GOT3 (cell line): ENCODE measurements at places on chromosomes 1 and 21.

DNA sequence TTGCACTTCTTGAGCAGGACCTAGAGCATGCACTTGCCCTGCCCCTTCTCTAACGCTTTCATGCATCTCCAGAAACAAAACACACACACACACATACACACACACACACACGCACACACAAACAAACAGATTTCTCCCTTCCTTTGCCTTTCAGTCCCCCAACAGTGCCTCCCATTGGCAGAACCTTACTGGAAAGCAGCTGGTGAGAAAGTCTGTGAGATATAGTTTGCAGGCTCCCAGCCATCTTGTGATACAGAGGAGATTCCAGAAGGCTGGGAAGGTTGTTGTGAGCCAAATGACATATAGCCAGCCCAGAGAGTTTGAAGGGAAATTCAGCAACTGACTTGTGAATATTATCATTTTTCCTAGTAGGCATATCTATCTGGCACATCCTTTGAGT is 35.9 kb upstream of the ZRANB2 start:
- no peak for DNase-seq

DNA sequence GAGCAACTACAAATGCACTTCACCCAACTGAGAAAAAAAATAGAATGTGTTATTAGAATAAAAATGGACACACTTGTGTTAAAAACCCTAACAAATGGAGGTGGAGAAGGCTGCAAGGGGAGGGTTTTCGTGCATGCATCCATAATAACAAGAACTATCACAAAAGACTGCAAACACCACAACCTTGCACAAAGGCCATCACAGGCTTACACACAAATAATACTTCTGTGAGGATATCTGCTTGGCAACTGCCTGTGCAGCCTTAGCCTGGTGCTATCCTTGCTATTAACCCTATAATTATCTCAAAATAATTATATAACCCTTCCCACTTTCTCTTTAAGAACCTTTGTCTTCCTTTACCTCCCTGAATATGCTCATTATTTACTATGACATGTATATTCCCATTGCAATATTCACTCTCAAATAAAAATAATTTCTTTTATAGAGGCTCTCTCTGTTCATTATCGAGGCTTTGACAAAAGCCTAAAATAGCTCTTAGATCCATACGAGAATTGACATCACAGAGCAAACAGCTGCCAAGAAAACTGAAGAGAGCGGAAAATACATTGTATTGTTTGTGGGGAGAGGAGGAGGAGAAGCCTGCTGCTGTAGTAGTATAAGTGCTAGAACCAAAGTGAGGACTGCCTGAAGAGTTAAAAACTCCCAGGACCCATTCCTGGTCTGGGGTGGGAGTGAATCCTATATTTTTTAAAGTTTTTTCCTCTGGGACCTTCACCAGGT is 1768.7 kb downstream of the BRINP3 start:
- DNase-seq, result no peak

DNA sequence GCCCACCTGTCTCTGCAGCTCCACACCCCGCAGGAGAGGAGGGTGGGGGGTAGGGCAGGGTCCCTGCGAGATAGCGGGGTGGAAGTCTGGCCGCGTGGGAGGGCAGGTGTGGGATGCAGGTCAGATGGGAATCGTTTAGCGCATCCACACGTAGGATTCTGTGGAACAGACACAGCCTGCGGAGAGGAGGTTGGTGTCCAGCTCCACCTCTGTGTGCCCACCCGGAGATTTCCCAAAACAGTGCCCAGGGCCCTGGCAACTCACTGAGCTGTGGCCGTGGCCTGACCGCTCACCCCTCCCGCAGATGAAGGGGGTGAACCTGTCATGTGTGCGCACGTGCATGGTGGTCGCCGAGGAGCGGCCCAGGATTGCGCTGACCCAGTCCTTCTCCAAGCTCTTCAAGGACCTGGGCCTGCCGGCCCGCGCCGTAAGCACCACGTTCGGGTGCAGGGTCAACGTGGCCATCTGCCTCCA is 46.9 kb downstream of the S100B start:
- DNase-seq, result no peak

DNA sequence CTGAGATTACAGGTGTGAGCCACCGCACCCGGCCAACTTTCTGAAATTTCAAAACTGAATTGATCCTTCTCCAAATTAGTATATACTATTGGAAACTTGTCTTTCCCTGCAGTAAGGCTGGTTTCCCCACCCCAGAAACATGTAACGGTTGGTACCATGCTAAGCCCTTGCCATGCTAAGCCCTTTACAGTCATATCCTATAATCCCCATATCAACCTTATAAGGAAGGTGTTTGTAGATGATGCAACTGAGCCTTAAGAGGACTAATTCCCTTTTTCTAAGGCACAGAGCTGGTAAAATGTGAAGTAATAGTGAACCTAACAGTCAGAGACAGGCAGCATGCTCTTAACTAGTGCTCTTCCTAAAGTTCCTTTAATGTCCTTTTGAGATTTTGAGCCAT is 413.7 kb downstream of the DISC1 start:
- no peak for DNase-seq

DNA sequence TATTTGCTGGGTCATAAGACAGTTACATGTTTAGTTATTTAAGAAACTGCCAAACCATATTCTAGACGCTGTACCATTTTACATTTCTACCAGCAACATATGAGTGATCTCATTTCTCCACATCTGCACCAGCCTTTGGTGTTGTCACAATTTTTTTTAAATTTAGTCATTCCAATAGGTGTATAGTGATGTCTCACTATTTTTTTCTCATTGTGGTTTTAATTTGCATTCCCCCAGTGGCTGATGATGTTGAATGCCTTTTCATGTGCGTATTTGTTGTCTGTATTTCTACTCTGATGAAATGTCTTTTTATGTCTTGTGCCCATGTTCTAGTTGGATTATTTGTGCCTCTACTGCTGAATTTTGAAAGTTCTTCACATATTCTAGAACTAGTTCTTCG is 38.4 kb downstream of the NFASC start:
- DNase-seq, result no peak

- DNase-seq, result no peak
Measured at GRCh38 chr1:59985911-59986515, 59.4 kb upstream of the CYP2J2 start.

DNA sequence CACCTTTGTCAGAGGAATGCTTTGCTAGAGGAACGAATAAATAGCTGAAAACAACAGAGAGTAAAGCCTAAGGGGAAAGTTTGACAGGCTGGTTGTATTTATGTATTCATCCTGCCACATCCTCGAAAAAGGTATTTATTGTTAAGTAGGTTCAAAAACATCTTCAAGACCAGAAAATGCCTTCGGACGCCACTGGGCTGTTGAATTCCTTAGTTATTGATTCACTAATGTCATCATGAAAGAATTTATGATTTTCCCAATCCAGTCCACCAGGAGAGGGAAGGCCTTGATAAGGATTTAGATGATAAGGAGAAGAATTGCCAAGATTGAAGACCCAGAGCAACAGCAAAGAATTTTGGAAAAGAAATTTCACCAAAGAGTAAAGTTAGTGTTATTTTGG is 35.2 kb upstream of the MAB21L3 start:
- DNase-seq, result no peak

DNA sequence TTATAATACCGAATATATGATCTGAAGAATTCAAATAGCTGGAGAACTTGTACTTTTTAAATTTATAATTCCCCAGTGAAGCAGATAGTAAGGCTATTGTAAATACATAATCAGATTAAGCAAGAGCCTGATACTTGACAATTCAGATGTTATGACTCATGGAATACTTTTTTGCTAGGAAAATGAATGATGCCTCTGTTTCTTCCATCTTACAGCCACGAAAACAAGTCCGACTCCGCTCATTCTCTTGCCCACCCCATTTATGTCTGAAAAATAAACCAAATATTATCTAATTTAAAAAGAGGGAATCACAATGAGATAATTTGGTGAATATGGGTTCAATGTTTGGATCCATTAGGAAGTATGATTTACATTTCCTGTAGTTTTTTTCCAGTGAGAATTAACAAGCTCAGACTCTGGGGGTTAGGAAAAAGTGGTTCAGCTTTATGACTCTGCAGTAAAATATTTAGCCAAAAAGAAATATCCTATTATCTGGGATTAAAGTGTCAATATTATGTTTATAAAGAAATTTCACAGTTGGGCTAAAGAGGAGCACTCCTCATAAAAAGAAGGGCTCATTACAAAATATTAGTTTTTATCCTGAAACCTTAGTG is 50.4 kb upstream of the DAB1 start:
- no peak for DNase-seq

GRCh38 chr1:176466514-176466913 is 3.5 kb downstream of the PAPPA2 start:
- no peak for DNase-seq

GRCh38 chr1:25640646-25641328 is 24.2 kb downstream of the MAN1C1 start:
- DNase-seq, result no peak

- DNase-seq, result no peak
Measured at GRCh38 chr1:206918076-206918475, 3.7 kb downstream of the FCMR start.

DNA sequence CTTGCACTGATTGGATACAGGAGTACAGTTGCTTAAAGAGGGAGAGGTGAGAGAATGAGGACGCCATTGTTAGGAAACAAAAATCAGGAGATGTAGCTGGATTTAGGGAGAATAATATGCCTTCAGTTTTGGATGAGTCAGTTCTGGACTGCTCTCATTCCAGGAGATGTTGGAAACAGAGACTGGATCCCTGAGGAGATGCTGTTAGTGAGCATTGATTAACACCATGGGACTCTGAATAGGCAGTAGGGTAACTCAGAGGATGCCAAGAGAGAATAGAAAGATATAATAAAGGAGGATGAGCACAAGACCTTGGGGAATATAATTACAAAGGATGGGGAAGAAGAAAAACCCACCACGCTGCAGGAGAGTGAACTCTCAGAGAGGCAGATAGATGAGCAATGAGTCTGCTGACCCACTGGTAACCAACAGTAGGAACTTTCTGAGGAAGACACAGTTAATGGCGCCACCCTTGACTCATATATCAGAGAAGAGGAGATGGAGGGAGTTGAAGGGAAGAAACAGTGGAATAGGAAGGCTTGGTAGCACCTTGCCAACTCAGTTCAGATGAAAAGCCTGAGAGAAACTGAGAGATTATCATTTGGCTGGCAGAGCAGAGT is 10.5 kb downstream of the KCNJ15 start:
- no peak for DNase-seq
